ENCODE measurements at places on chromosomes 2 and 18. TPM values are rescaled to one million over a fixed set of nuclear protein-coding genes. Genes with fewer than 3 reads are reported as not detected.

QPCT gene
- total RNA-seq, result not detected

EIF4E2 gene
- 55.1 TPM for total RNA-seq

BOLL gene
- not detected for total RNA-seq

MAB21L4 gene
- 1.0 TPM for total RNA-seq

TTN gene
- total RNA-seq, result 1.1 TPM

DNA sequence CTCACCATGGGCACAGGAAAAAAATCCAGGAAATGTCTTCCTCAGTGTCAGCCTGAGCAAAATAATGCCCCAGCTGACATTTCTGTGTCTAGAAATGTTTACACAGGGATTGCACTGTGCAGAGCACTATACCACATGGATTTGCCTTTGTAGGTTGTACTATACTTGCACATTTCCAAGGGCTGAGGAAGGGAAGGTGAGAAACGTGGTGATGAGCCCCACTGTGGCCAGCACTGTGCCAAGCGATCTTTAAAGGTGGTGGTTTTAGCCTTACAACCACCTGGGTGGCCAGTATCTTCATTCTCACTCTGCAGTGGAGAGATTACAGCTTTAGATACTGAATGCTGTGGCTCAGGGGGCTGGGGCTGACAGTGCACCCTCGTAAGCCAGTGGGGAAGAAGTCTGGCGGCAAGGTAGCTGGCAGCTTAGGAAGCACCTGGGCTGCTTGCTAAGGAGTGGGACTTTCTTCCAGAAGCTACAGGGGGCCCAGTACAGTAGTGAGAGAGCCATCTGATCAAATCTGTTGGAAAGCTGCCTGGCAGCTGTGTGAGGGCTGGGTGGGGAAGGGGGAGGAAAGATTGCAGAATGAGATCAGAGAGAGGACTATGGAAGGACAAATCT is 81.4 kb upstream of the MSH2 start:
- no peaks in the 10 kb centered on the region for H3K36me3 ChIP-seq
- peaks cover 10% of the 10 kb centered on the region for H3K4me1 ChIP-seq
- no peak for DNase-seq
- H3K27me3 ChIP-seq, result no peaks in the 10 kb centered on the region

- H3K4me1 ChIP-seq, result peaks cover 13% of the 10 kb centered on the region
- no peaks in the 10 kb centered on the region for H3K27me3 ChIP-seq
- no peaks in the 10 kb centered on the region for H3K36me3 ChIP-seq
- H3K27ac ChIP-seq, result no peak overlapping the region
- H3K4me3 ChIP-seq, result no peak overlapping the region
These were observed 77.4 kb downstream of the HDAC4 start for GRCh38 chr2:239323447-239323846.

DNA sequence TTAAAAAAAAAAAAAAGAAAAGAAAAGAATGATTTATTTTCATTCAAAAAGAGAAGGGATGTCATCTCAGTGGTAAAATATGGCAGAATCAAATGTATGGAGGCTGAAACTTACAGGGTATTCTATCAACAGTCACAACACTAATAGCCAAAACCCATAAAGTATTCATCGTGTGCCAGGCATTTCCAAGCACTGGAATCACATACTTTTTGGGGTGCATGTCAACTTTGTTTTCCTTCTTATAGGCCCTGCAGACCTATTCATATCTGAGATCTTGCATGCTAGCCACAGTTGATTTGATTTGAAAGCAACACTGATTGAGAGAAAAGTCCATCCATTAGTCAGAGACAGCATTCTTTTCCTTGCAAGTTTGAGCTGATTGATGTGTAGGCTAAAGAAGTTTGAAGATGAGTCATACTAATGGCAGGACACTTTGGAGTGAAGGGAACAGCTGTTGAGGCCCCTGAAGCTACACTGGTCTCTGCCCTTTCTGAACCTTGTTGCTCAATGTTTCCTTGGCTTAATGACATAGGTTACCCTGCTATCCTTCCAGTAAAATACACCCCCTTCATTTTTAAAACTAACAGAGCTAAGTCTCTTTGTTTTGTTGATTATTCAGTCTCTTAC is 22.0 kb downstream of the KATNAL2 start:
- H3K4me1 ChIP-seq, result no peaks in the 10 kb centered on the region
- H3K36me3 ChIP-seq, result no peaks in the 10 kb centered on the region
- no peaks in the 10 kb centered on the region for H3K27me3 ChIP-seq
- DNase-seq, result no peak

- H3K36me3 ChIP-seq, result no peaks in the 10 kb centered on the region
- no peak overlapping the region for H3K27ac ChIP-seq
- H3K4me3 ChIP-seq, result no peak overlapping the region
- no peak for DNase-seq
- no peaks in the 10 kb centered on the region for H3K4me1 ChIP-seq
These were observed 653.5 kb upstream of the LRRTM4 start for GRCh38 chr2:78175645-78176044.

DNA sequence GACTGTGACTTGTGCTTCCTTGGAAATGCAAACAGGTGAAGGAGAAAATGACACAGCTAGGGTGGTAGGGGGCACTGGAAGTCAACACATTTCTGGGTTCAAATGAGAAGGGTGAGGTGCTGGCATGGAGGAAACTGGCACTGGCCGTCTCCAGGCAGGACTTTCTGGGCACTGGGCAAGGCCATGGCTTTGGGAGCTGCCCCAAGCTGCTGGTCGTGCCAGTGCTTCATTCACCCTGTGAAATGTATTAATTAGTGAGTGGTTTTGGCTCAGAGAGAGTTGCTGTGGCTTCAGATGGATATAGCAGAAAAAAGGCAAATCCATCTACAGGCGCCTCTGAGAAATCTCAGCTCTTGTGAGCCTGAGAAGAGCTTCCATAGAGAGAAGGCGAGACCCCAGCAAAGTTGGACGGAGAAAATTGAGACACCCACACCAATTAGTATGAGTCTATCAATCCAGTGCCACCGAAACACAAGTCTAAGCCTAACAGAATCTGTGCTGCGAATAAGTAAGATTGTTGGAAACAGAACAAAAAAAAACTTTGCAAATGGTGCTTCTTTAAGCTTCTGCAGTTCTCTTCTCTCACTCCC is 202.1 kb upstream of the TNP1 start:
- DNase-seq, result no peak
- no peak overlapping the region for H3K4me3 ChIP-seq
- H3K36me3 ChIP-seq, result no peaks in the 10 kb centered on the region
- no peak overlapping the region for H3K27ac ChIP-seq

DNA sequence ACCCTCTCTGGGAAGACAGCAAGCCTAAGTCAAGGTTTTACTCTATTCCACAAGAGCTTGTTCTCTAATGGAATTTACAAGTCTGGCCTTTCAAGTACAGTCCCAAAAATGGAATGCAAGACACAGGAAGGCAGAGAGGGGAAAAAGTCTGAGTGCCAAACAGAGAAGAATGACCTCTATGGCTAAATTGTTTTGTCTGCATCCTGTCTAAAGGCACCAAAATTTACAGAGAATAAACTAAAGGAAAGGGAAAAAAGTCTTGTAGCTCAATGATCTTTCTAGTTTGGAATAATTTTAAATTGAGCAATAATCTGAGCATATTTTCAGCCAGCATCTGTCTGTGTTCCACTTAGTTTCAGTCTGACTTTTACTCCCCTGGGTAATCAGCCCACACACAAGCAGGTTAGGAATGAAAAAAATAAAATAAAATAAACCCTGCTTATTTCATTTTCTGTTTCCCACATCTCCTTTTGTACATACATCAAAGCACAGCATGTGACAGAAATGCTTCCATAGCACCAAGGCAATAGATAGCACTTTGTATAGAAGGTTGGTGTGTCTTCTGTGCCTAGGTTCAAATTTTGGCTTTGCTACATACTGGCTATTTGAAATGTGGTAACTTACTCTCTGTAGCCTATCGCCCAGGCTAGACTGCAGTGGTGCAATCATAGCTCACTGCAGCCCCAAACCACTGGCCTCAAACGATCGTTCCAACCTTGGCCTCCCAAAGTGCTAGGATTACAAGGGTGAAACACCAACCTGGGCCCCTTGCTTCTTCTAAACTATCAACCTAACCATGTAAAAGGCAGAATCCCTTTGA is 105.1 kb downstream of the SLC8A1 start:
- H3K27ac ChIP-seq, result no peak overlapping the region
- H3K4me1 ChIP-seq, result 0 out of 2 replicates have a peak, but pooled peaks cover 3% of the 10 kb centered on the region
- no peaks in the 10 kb centered on the region for H3K36me3 ChIP-seq
- H3K27me3 ChIP-seq, result no peaks in the 10 kb centered on the region

GRCh38 chr18:80194874-80195570 is 52.3 kb downstream of the PARD6G start:
- no peaks in the 10 kb centered on the region for H3K36me3 ChIP-seq
- H3K27ac ChIP-seq, result no peak overlapping the region
- no peak for DNase-seq
- H3K4me3 ChIP-seq, result no peak overlapping the region

GRCh38 chr18:27948986-27949385 is 227.9 kb downstream of the CDH2 start:
- H3K36me3 ChIP-seq, result no peaks in the 10 kb centered on the region
- DNase-seq, result no peak
- no peaks in the 10 kb centered on the region for H3K27me3 ChIP-seq
- H3K27ac ChIP-seq, result no peak overlapping the region

DNA sequence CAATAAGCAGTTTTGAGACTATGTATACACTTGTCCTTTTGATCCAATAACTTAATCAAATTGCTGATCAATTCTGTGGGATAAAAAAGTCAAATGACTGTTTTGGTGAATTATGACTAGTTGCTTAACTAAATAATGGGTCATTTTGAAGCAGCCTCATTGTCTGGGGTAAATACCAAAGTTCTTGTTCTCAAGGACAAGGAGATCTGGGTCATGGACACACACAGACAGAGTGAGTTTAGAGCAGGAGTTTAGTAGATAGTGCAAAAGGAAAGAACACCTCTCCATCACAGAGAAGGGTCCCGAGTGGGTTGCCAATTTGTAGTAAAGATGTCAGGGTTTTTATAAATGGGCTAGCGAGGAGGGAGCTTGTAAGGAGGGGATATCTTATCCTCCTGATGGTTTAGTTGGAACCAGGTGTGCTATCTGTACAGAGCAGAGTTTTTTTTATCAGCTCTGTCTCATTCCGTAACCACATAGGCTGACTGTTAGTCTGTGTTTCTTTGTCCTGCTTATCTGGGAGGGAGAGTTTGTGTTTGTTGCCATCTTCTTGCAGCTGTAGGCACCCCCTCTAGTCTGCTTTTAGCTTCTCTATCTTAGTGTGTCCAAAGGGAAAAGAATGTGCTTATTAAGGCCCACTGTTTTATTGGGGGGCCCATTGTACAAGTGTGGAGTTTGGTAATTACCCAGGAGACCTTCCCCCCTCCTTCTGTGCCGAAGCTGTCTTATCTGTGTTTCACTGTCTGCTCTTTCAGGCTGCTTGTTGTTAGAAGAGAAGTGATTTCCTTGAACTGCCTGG is 48.7 kb upstream of the C1GALT1C1L start:
- 0 out of 2 replicates have a peak, but pooled peaks cover 4% of the 10 kb centered on the region for H3K4me1 ChIP-seq
- no peak overlapping the region for H3K27ac ChIP-seq
- H3K27me3 ChIP-seq, result no peaks in the 10 kb centered on the region
- no peaks in the 10 kb centered on the region for H3K36me3 ChIP-seq
- no peak overlapping the region for H3K4me3 ChIP-seq

DNA sequence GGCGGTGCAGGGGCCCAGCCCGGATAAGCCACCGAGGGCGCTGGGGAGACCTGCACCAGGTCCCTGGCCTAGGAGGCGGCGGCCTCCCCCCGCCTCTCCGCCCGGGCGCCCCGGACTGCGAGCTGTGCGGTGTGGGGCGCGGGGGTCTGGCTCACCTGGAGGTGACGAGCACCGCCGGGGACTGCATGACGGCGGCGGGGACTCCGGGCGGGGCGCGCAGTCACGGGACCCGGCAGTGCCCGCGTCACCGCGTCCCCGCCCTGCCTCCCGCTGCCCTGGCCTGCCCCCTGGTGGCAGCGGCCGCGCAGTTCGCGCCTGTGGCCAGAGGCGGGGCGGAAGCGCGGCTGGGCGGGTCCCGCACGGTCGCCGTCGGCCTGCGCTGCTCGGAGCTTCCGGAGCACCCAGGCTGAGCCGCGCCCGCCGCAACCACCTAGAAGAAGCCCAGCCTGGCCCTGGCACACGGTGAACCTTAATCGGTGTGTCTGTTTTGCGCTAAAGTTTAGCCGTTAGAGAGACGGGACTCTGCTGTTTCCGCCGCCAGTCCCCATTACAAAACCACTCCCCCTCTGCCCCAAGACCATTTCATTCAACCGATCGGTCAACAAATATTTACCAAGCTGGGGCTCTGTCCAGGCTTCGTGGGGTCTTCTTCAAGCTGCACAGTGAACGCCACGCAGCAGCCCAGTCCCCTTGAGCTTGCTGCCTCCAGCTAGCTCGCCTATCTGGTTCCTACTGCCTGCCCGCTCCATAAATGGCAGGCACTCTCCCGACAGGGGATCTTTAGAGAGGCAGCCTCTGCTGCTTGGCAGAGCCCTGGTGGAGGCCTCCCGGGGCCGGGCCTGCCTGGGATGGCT is at the start of gene HS1BP3:
HS1BP3 (minus strand) TSS at position 222 of the 854 bp plus-strand sequence; CDS start at position 187, 35 bp downstream.
- peak; percentile 91 for DNase-seq
- no peaks in the 10 kb centered on the region for H3K36me3 ChIP-seq
- peak within 1 kb of the TSS; percentile 24 for H3K27ac ChIP-seq

DNA sequence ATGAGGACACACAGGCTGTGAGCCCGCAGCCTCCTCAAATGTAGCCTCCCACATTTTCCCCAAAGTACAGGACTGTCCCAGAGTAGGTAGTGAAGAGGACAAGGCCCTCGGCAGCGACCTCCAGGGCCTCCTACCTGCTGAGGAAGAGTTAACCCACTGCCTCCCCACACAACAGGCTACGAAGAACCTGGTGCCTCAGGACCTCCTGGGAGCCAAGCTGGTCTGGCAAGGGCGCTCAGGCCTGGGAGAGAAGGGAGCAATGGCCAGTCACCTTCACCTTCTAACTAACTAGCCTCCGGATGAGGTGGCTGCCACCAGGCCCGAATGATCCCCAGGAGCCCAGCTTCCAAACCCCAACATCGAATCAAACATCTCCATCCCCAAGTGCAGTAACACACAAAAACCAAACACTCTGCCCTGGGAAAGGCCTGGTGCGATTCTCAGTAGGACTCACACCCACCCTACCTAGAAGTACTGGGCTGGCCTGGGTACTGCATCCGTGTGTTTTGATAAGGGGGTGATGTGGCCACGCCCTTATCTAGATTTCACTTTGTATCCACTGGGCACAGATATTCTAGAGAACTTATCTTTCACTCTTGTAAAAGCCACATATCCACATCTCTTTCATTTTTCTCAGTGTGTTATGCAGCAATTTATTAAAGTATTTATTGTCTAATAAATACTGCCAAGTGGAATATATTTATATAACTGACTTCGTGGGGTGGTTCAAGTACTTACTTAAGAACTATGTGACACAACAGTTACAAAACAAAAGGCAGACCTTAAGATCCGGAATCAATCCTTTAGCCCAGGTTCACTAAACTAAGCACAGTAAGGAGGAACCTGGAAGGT is 9.7 kb downstream of the ERFE start:
- no peaks in the 10 kb centered on the region for H3K27me3 ChIP-seq
- DNase-seq, result no peak
- H3K36me3 ChIP-seq, result peaks cover 7% of the 10 kb centered on the region
- H3K4me1 ChIP-seq, result peaks cover 25% of the 10 kb centered on the region
- H3K4me3 ChIP-seq, result no peak overlapping the region
- peak overlapping the region; percentile 73 for H3K27ac ChIP-seq

GRCh38 chr2:199085261-199085660 is 372.5 kb downstream of the SATB2 start:
- H3K27ac ChIP-seq, result no peak overlapping the region
- H3K4me3 ChIP-seq, result no peak overlapping the region
- H3K4me1 ChIP-seq, result no peaks in the 10 kb centered on the region
- H3K27me3 ChIP-seq, result no peaks in the 10 kb centered on the region
- H3K36me3 ChIP-seq, result no peaks in the 10 kb centered on the region
